ENCODE measurements at places on chromosomes 1 and 21.

DNA sequence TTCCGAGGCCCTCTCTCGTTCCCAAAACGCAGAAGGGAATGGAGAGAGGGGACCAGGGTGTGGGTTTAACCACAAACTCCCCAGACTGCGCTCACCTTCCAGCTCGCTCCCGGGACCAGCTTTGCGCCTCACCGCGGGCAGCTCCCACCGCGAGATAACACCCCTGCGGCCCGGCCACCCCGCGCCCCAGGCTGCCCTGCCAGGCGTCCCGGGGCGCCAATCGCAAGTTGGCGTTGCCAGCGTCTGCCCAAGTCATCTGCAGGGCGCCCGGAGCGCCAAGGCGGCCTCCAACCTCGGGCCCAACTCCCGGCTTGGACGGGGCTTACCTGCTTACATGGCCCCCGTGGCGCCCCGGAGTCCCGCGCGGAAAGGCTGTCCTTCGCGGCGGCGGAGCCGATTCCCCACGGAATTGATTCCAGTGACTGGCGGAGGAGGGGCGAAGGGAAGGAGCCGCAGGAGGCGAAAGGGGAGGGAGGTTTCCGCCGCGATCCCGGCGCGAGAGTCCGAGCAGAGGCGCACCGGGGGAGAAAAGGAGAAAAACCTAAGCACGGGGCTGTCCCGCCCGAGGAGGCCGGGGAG is 456 bp downstream of the PTPN14 start:
- DNase-seq = no peak

DNA sequence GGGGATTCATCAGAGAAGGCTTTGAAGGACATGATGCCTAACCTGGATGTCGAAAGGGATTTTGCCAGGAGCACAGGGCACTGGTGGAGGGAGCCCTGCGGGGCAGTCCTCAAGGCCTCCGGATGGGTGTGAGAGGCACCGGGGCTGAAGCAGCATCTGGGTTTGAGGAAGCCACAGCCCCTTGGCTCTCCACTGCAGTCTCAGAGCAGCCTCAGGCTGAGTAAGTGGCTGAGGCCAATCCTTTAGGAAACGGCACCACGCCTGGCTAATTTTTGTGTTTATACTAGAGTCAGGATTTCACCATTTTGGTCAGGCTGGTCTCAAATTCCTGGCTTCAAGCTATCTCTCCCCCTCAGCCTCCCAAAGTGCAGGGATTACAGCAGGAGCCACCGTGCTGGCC is 12.0 kb downstream of the ERVH48-1 start:
- no peak for DNase-seq

GRCh38 chr1:54378157-54378873 is 27.9 kb downstream of the SSBP3 start:
- DNase-seq = no peak

- no peak for DNase-seq
Observed at GRCh38 chr21:16590186-16590585, 860.4 kb downstream of the USP25 start.

DNA sequence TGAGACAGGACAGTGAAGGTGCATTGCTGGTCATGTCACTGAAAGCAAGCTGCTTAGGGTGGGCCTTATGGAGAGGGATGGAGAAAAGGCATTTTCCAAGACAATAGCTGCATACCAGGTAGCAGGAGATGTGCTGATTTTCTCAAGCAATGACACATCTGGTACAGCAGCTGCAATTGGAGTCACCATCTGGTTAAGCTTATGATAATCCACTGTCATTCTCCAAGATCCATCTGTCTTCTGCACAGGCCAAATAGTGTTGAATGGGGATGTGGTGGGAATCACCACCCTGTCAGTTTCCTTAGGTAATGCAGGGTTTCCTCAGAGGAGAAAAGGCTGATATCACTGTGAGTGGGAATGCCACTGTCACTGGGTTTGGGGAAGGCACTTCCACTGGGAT is 54.6 kb downstream of the ADSS2 start:
- DNase-seq = no peak

- no peak for DNase-seq
Observed at GRCh38 chr1:12544357-12544756, 73.7 kb downstream of the DHRS3 start.

GRCh38 chr1:108646648-108647269 is 14.1 kb downstream of the HENMT1 start:
- no peak for DNase-seq

- DNase-seq = no peak
Observed at GRCh38 chr1:172537366-172537765, 4.4 kb downstream of the SUCO start.

- no peak for DNase-seq
Observed at GRCh38 chr1:201461645-201462441, 7.1 kb downstream of the PHLDA3 start.

DNA sequence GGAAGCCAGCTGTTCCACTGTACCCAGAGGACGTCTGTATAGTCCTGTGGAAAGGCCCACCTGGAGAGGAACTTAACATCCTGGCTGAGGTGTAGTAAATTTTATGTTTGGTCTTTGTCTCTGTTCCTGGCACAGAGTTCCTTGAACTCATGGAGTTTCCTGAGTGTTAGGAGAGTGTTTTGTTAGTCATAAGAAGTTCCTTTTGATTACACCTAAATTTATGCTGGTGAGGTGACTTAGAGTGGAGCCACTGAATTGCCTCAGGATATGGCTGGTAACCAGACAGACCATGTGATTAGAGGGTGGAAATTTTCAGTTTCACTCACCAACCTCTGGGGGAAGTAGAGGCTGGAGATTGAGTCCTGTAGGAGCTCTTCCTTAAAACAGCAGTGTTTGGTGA is 57.9 kb downstream of the RASAL2 start:
- no peak for DNase-seq
